ENCODE measurements at places on chromosomes 6 and 20. TPM values are rescaled to one million over a fixed set of nuclear protein-coding genes. Genes with fewer than 3 reads are reported as not detected.

The RRAGD gene
- not detected for total RNA-seq

The TTLL9 gene
- total RNA-seq = 0.19 TPM

The ETV7 gene
- not detected for total RNA-seq

The FAM184A gene
- total RNA-seq = not detected

The GDAP1L1 gene
- total RNA-seq = not detected

The XKR7 gene
- not detected for total RNA-seq

The OR2H2 gene
- not detected for total RNA-seq

The GRM1 gene
- not detected for total RNA-seq

The MANEA gene
- 14.3 TPM for total RNA-seq

The MARCKS gene
- 195 TPM for total RNA-seq

The TMEM244 gene
- not detected for total RNA-seq

The ADGRF1 gene
- not detected for total RNA-seq

DNA sequence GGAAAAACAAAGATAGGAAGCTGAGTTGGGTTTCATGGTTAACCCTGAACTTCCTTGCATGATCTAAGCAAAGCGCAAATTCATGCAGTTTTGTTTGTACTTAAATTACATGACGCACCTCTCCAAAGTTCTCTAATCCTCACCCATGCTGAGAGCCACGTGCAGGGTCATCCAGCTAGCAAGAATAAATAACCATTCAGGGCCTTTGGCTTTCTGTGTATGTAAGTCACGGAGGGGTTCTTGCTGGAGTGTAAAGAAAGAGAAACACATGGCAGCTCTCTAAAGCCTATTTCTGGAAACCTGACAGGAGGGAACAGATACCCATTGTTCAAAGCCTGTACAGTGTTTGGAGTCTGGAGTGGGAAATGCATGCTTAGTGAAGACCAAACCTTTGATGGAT lies 171.7 kb upstream of the CCN2 start:
- H3K4me1 ChIP-seq = no peaks in the 10 kb centered on the region
- H3K4me3 ChIP-seq = no peak overlapping the region
- no peaks in the 10 kb centered on the region for H3K36me3 ChIP-seq
- no peak overlapping the region for H3K27ac ChIP-seq
- DNase-seq = no peak

GRCh38 chr6:67717281-67717680 lies 917.8 kb upstream of the ADGRB3 start:
- H3K27ac ChIP-seq = no peak overlapping the region
- H3K36me3 ChIP-seq = no peaks in the 10 kb centered on the region
- no peak for DNase-seq
- H3K4me1 ChIP-seq = no peaks in the 10 kb centered on the region
- H3K4me3 ChIP-seq = no peak overlapping the region

DNA sequence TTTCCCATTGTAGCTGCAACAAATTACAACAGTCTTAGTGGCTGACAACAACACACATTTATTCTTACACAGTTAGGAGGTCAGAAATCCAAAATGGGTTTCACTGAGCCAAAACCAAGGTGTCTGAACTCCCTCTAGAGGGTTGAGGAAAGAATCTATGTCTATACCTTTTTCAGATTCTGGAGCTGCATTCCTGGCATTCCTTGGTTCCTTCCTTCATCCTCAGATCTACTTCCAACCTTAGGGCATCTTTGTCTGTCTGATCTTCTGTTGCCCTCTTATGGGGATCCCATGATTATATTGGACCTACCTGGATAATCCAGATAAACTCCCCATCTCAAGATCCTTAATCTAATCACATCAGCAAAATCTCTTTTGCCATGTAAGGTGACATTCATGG lies 540.9 kb upstream of the MAP3K7 start:
- no peak for DNase-seq
- no peaks in the 10 kb centered on the region for H3K27me3 ChIP-seq
- no peaks in the 10 kb centered on the region for H3K4me1 ChIP-seq
- H3K36me3 ChIP-seq = no peaks in the 10 kb centered on the region
- H3K4me3 ChIP-seq = no peak overlapping the region

DNA sequence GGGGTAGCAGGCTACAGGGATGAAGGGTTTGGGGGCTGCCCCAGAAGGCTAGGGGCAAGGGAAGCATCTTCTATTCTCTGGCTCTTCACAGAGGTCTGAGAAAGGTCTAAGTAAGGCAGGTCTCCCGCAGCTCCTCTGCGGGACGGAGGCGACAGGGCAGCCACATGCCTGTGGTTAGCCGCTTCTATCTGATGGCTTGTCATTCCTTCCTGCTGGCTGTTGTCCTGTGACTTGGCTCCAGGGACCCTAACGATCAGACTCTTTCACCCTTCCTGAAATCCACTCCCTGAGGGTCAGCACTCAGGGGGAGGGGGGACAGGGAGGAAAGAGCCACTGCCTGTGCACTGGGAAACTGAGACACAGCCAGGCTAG lies 673 bp downstream of the CST7 start:
- peaks cover 15% of the 10 kb centered on the region for H3K36me3 ChIP-seq
- H3K27ac ChIP-seq = no peak overlapping the region
- H3K4me3 ChIP-seq = no peak overlapping the region

- H3K4me3 ChIP-seq = no peak overlapping the region
- DNase-seq = no peak
- no peaks in the 10 kb centered on the region for H3K4me1 ChIP-seq
- no peak overlapping the region for H3K27ac ChIP-seq
- H3K36me3 ChIP-seq = no peaks in the 10 kb centered on the region
- peaks cover under 1% of the 10 kb centered on the region for H3K27me3 ChIP-seq
Measured at GRCh38 chr6:118218156-118218555, 311.1 kb downstream of the SLC35F1 start.

GRCh38 chr6:120606743-120607142 lies 727.5 kb downstream of the TBC1D32 start:
- no peak overlapping the region for H3K27ac ChIP-seq
- DNase-seq = no peak

DNA sequence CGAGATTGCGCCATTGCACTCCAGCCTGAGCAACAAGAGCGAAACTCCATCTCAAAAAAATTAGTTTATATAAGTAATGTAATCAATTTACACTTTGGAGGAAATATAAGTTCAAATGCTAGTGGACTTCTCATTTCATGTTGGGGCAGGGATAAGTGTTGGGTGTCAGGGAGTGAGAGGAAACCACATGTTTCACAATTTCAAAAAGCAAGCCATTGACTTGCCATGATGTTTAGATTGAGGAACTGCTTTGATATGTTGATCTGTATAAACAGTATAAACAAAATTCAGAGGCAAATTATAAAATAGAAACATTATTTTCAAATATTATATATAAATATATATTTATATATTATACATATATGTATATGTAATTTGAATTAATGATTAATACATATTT lies 42.7 kb downstream of the FILIP1 start:
- no peak overlapping the region for H3K4me3 ChIP-seq
- no peak for DNase-seq
- no peaks in the 10 kb centered on the region for H3K27me3 ChIP-seq

DNA sequence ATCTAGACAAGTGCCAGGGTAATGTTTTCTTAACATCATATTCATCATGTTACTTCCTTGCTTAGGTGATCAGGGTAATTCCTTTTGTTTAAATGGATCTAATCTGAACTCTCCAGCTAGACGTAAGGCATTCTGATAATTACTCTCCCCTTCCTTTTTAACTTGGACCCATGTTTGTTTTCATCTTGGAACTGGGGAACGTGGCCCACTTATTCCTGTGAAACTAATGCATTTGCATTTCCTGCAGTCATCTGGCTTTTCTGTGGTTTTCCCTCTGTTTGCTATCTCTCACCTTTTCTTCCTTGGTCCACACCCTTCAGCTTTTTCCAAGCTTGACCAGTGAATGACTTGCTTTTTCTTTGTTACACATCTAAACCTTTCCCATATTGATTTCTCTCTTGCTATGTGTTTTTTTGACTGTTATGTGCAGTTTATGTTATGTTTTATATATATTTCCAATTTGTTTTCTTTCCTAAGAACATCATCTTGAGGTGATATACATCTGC lies 33.3 kb downstream of the SLX4IP start:
- H3K36me3 ChIP-seq = peaks cover 6% of the 10 kb centered on the region
- peaks cover 25% of the 10 kb centered on the region for H3K4me1 ChIP-seq
- DNase-seq = no peak
- no peaks in the 10 kb centered on the region for H3K27me3 ChIP-seq
- no peak overlapping the region for H3K4me3 ChIP-seq
- peak overlapping the region; percentile 50 for H3K27ac ChIP-seq

DNA sequence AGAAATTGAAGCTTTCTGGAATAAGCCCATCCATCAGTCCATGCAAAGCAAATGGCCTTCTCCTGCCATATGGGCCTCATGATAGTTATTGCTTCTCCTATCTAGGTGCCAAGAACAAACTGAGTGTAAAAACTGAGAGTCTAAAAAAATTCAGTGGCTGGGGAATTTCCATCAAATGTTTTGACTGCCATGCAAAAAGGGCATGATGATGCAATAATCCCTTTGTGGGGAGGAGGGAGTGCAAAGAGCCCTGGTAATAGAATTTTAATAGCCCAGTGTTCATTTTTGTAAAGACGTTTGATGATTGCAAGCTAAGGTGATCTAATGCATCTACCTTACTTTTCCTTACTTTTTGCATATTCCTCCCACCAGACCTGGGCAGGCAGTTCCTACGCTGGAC lies 683.7 kb downstream of the EPM2A start:
- no peaks in the 10 kb centered on the region for H3K4me1 ChIP-seq
- no peaks in the 10 kb centered on the region for H3K27me3 ChIP-seq
- no peak overlapping the region for H3K27ac ChIP-seq
- no peak for DNase-seq

GRCh38 chr6:5025911-5026819 lies 22.3 kb upstream of the RPP40 start:
- H3K36me3 ChIP-seq = no peaks in the 10 kb centered on the region
- H3K27ac ChIP-seq = peak overlapping the region; percentile 76
- H3K4me3 ChIP-seq = peak overlapping the region; percentile 92
- peaks cover 25% of the 10 kb centered on the region for H3K4me1 ChIP-seq

DNA sequence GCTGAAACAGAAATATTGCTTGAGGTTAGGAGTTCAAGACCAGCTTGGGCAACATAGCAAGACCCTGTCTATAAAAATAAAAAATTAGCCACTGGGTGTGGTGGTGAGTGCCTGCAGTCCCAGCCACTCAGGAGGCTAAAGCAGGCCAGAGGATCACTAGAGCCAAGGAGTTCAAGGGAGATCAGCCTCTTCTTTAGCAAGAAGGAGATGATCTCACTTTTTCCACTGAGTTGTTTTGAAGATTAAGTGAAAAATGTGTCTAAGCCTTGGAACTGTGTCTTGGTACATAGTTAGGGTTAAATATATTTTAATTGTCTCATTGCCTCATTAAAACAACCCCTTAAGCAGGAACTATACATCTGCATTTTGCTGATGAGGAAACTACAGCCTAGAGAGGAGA lies 279.0 kb upstream of the ZFP64 start:
- DNase-seq = no peak
- no peaks in the 10 kb centered on the region for H3K27me3 ChIP-seq
- H3K36me3 ChIP-seq = no peaks in the 10 kb centered on the region
- no peaks in the 10 kb centered on the region for H3K4me1 ChIP-seq

- H3K27ac ChIP-seq = peak overlapping the region; percentile 72
- peaks cover 7% of the 10 kb centered on the region for H3K36me3 ChIP-seq
Measured at GRCh38 chr6:33633462-33634158, 12.5 kb downstream of the ITPR3 start.

DNA sequence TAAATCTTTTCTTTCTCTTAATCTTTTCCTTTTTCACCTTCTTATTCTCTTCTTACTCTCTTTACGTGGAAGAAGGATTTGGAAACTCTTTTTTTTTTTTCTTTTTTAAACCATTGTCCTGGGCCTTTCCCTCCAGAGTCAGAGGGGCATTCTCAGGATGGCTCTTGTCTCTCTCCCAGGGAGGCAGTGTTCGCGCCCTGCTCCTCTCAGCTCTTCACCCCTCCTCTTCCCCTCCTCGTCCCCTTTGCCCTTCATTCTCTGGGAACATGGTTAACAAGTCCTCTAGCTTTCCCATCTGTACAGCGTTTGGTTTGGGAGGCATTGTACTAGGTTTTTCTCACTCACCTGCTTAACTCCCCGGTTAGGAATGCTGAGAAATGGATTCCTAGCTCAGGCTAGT lies 52.0 kb upstream of the TFB1M start:
- H3K36me3 ChIP-seq = no peaks in the 10 kb centered on the region
- H3K27me3 ChIP-seq = no peaks in the 10 kb centered on the region
- no peak overlapping the region for H3K4me3 ChIP-seq
- H3K27ac ChIP-seq = no peak overlapping the region

DNA sequence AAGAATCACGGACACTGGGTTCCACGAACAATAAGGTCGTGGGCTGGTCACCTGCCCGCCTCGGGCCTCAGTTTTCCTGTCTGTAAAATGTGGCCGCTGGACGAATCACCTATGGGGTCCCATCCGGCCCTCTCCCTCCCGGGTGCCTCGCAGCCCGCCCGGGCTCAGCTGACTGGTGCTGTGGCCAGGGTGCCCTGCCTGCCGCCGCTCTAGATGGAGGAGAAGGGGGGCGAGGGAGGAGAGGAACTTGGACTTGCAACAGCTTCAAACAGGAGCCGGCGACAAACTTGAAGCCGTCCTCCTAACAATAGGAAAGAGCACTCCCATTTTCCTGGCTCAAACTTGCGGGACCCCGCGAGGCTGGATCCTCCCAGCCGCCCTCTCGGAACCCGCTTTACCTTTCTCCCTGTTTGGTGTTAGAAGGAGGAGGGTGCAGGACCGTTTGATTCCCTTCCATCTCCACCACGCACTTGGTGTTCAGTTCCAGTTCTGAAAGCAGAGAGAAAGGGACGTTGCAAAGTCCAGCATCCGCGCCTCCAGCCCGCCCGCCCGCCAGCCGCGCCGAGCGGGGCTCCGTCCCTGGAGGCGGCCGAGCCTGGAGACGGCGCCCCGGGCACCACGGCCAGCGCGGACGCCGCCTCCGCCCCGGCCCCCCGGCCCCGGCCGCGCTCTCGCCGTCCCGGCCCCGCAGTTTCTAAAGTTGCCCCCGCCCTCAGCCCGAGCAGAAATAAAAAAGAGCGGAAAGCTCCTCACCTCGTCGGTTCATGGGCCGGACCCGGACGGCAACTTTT lies 584 bp downstream of the KIF13A start:
- H3K36me3 ChIP-seq = peaks cover 15% of the 10 kb centered on the region
- peak overlapping the region; percentile 90 for H3K27ac ChIP-seq
- H3K27me3 ChIP-seq = no peaks in the 10 kb centered on the region
- peak overlapping the region; percentile 95 for H3K4me3 ChIP-seq

DNA sequence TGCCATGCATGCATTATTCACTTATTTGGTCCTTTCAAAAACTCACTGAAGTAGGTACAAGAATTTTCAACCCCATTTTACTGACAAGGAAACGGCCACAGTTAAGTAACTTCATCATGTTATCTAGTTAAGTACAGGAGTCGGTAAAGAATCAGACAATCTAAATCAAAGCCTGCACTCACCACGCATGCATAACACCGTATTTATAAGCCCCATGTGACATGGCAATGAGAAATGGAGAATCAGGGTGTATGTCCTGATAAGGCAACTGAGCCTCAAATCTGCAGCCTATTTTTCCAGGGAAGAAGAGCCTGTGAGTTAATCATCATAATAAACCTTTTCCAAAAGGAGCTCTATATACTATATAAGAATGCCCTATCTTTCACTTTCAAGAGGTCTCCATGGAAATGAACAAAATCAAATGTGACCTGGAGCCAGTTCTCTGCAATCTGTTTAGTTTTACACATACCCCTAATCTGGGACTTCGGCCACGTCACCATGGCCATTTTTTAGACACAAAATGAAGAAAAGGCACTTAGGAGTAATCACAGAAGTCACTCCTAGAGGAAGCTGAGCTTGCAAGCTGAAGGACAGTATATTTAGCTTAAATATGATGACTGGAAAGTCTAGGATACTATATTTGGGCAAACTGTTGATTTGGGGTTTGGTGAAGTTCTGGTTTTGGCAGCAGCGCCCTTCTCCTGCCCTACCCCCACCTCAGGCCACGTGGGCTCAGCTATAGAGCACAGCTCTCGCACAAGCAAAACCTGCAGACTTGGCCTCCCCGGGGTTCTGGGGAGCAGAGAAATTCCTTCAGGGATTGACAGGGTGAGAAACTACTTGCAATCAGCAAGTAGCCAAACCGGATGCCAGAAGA lies 19.2 kb downstream of the TRAM2 start:
- no peaks in the 10 kb centered on the region for H3K27me3 ChIP-seq
- peaks cover 86% of the 10 kb centered on the region for H3K4me1 ChIP-seq
- peak; percentile 30 for DNase-seq
